ENCODE measurements at places on chromosomes 1 and 21.
A peak's percentile ranks its signal among the peaks of the same experiment; 100 is the strongest.

DNA sequence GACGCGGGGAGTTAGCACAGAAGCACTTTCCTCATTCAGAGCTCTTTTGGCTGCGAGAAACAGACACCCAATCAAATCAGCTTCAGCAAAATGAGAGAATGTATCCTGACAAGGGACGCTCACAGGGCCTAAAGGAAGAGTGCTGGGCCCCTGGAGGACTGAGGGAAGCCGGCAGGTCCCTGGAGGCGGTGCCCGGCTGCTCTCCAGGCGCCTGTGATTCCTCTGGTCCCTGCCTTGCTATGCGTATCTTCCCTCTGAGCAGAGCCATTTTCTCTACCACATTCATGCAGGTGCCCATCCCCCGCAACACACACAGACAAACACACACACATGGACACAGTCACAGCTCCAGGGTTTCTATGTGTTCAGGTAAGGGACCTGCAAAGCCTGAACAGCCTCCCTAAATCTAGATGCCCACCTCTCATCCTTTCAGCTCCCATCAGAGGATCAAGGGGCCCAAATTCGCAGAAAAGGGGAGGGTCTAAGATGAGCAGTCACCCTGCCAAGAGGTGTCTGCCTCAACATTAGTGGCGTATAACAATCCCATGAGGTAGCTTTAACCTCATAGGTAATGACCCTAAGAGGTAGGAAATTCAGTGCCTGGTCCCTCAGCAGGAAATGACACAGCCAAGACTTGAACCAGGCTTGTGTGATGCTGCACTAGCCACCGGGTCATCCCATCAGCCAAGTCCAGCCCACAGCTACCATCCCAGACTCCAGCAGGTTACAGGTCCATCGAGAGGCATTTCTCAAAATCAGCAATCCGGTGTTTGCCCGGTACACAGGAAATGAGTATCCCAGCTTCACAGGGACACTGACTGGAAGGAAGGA, 29.0 kb downstream of the PTAFR start:
- DNase-seq: no peak

GRCh38 chr1:203306089-203306964, 1.0 kb downstream of the BTG2 start:
- DNase-seq: peak; percentile 63

DNA sequence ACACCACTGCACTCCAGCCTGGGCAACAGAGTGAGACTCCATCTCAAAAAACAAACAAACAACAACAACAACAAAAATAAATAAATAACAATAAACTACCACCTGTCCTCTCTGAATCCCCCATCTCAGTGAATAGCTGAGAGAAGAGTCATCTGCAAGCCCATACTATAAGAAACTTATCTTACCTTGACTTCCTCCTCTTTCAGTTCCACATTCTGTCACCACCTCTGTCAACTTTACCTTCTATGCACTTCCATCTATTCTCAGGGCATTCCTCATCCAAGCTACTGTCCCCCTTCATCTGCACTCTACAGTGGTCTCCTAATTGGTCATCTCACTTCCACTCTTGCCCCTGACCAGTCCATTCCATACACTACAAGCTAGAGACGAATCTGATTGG, 58.1 kb downstream of the KIAA0040 start:
- DNase-seq: no peak

GRCh38 chr1:151837197-151837596, 2.4 kb downstream of the C2CD4D start:
- DNase-seq: no peak

GRCh38 chr1:3352952-3353331, 101.5 kb upstream of the ARHGEF16 start:
- DNase-seq: no peak

GRCh38 chr1:54800899-54801759, at the start of gene TTC22:
Gene TTC22, minus strand, starts transcription at chr1:54801323. Its CDS starts 160 bp downstream, at chr1:54801163.
- no peak for DNase-seq

DNA sequence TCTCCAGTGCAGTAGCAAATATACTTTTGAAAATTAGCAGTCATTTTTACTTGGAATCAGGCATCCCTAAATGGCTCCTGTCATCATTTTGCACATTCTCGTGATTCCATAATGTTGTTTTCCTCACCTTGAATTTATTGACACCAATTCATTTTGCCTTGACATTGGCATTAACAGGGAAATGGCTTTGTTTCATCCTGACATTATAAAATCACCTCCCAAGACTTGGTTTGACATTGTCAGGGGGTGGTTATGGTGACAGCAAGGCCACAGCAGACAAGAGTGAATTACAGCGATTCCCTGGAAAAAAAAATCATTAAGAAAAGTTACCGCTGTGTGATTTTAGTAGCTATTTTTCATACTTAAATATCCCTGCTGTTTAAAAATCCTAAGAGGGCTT, 327.0 kb downstream of the NTNG1 start:
- DNase-seq: no peak

GRCh38 chr1:226064816-226065248, 2.3 kb downstream of the H3-3A start:
- DNase-seq: peak; percentile 64

GRCh38 chr1:211609120-211610024, 30.4 kb upstream of the SLC30A1 start:
- DNase-seq: no peak

DNA sequence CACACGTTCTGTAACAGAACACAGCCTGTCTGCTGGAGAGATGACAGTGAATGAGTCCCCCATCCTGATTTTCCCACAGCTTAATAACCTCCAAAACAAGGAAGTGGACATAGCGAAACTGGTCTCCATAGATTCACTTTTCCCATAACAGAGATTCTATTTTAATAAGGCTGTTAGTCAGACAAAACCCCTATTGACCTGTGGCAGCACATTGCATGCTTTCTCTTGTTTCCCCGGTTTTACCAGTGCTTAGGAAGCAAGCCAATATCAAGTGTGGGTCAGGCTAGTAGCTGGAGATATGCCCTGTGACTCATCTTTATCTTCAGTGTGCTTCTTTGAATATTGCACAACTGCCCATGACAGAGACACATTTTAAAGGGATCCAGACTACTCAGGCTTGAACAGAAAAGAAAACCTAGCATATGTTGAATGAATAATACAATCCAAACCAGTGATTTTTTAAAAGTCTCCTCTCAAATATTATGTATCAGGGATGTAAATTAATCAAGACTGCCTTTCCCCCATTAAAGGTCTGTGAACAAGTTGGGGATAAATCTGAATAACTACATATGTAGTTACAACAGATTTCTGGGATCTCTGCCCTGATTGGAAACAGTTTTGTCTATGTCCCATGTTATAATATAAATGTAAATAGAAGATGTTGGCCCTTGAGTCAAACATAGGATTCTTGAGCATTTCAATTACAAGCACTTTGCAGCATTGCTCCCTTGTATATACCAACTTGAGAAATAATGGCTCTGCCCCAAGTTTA, 11.9 kb upstream of the CLDN8 start:
- DNase-seq: peak; percentile 74

DNA sequence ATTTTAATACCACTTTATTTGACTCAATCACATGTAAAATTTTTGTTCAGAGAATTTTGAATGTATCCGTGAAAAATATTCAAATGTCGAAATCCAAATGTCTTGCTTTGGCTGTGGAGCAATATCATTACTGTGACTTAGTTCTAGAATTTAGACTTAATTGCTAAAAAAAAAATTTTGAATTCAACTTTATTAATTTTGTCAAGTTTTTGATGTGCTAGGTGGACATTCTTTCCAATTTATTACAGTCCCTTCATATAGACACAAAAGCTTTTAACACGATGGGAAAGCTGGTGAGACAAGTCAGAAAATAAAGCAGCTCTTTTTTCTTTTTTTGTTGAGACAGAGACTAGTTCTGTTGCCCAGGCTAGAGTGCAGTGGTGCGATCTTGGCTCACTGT, 62.6 kb downstream of the DDR2 start:
- no peak for DNase-seq

DNA sequence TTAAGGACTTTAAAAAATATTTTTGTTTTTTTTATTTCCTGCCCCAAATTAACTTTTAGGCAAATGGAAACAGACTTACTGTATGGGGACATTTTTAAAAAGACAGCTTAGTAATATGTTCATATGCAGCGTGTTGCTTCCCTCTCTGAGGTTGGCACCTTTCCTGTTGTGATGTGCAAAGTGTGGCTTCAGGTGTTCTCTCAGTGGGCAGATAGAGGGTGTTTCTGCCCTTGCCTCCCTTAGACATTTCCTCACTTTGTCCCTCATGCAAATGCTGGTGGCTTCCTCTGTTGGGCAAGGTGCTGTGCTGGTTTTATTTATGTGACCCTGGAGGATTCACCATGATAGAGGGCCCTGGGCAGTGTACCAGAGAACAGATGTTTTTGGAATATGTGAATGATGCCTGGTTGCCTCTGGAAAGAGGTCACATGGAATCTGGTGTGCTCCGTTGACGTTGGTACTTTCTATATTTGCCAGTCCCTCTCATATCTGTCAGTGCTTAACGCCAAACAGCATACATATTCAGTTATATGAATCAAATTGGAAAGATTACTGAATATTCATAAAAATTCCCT, 123.5 kb downstream of the PATJ start:
- no peak for DNase-seq

- DNase-seq: no peak
These were observed 4.0 kb upstream of the BRWD1 start for GRCh38 chr21:39317134-39318090.

DNA sequence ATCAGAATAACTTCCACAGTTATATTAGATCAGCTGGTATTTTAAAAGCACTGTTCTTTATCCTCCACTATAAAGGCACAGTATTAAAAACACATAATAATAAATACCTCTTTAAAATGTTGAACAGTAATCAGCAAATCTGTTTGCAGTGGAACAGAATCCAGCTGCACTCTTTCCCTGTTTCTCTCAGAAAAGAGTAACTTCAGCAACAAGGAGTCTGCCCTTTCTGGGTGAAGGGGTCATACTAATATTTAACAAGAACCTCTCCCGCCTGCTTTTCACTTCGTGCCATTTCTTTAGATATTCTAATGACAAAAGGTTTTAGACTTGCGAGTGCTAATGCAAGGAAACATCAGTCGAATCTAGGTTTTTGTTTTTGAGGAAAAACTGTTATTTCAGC, 194.2 kb upstream of the FMN2 start:
- no peak for DNase-seq

DNA sequence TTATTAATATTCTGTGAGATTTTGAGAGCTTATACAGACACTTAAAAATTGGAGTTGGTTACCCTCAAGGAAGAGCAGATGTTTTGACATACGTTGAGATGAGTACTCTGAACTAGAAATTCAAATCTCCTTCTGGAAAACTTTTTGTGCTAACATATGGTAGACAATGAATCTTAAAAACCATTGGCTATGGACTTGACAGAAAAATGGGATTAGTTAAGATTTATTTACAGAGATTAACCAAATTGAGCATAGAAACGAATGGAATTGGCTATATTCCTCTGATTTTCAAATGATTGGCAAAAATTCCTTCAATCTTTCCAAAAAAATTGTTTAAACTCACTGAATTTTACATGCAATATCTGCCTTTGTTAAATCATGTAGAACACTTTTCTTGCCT, 1392.9 kb downstream of the BRINP3 start:
- no peak for DNase-seq

GRCh38 chr1:117656202-117656641, 50.4 kb downstream of the TENT5C start:
- no peak for DNase-seq

DNA sequence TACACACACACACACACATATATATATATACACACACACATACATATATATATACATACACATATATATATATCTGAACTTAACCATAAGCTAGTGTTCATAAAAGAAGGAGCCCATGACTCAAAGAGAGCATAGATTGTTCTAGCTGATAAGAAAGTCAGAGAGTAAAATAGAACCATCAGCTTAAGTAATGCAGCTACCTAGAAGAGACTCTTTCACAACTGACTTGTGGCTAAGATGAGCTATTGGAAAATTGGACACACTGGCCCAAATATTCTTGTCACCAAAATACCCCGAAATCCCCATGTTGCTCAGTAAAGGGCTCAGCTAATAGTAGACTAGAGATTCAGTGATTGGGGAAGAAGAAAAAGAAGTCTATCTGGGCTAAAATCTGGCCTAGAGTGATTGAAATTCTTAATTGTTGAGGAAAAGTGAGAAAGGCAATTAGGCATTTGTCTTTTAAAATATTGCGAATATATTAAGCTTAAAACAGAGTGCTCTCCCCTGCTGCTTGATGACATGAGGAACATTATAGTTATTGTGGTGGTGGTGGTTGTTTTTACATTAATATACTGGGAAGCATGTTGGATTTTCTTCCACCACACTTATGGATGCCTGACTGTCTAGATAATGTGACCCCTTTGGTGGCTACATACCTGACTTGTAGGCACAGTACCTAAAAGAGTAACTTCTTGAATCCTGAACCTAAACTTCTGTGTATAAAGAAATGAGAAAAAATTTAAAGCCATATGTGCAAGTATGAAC, 6.3 kb downstream of the SLAMF1 start:
- no peak for DNase-seq

DNA sequence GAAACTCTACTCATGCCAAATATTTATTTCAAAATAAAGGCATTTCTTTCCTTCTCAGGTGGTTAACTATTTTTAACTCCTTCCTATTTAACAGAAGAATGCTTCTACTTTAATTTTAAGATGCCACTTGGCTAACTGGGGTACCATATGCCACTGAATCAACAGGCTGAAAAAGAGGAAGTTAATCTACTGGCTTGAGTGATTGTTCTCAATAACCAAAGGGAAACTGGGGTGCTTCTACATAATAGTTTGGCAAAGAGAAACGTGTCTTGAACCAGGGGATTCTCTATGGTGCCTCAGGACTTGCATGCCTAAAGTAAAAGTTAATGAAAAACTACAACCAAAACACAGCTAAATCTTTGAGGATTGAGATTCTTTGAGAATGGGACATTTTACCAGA, 142.6 kb downstream of the DENND1B start:
- no peak for DNase-seq

DNA sequence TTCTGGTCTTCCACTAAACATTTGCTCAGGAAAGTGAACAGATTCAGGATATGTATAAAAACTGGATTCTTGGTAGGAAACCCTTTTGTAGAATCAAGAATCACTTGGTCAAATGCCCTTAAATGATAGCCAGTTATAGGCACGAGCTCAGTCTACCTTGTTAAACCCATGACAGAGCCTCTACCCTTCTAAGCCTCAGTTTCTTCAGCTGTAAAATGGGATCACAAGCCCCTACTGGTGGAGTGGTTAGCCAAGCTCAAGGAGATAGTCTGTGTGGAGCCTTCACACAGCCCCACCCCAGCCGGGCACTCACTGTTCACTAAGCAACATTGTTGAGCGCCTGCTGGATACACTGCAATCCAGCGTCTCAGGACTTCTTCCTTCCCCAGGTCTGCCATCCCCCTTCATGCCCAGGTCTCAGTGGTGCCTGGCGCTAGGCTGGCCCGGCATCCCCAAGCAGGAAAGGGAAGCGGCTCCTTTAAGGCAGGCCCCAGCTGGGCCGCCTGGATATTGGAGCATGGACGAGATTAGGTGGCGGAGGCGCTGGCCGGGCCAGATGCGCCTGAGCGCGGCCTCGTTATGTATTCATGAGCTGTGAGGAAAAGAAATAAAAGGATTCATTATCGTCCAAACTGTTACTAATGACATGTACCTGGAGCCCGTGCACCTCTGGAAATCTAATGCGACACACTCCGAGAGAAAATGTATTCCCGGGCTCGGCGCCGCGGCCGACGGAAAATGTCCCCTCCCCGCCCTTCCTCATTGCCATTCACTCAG, 75.6 kb downstream of the TAS1R2 start:
- DNase-seq: no peak

Data from NCI-H460 (cell line).